ENCODE measurements at places on chromosomes 3 and 15.

DNA sequence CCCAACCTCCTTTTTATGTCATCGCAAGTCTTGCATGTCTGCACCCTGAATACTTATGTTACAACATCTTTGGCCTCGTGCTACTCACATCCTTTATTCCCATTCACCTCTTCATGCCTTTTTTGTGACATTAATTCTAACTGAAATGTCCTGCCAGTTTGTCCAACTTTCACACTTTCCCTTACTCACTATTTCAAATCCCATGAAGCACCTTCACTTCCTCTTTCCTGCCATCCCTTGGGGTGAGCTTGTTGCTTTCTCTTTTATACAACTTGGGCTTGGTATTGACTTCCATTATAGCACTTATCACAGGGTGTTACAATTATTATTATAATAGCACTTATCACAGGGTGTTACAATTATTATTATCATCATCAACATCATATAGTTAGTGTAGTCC is 496.3 kb downstream of the NLGN1 start:
- no peak for DNase-seq

DNA sequence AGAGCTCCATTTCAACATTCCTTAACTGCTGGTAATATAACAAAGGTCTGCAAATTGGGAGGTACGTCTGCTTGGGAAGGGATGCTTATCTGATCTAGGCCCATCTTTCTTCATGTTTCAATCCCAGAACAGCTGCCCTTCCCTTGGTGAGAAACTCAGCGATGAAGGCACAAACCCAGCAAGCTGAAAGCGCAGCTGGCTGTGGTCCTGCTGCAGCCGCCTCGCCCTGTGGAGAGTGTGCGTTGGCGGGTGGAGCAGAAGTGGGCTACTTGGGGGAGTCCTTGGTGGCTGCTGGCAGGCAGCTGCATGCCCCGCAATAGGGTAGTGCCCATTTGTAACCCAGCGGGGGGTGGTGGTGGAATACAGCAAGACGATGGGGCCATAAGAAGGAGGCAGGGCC is 160.6 kb upstream of the WNT5A start:
- no peak for DNase-seq

- no peak for DNase-seq
Observed at GRCh38 chr15:74933573-74933972, 4.3 kb downstream of the COX5A start.

DNA sequence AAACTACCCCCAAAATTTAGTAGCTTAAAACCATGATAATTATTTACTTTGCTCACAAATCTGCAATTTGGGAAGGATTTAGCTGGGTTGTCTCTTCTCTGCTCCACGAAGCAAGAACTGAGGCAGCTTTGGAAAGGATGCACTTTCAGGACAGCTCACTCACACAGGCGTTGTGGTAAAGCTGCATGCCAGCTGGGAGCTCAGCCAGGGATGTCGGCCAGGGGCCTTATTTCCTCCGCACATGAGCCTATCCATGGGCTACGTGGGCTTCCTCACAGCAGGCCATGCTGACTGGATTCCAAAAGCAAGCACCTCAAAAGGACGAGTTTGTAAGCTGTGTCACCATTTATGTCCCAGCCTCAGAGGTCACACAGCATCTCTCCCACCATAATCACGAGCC is 301.3 kb upstream of the IGF1R start:
- no peak for DNase-seq

GRCh38 chr3:71515636-71516365 is 67.7 kb downstream of the FOXP1 start:
- DNase-seq: no peak

- no peak for DNase-seq
Observed at GRCh38 chr3:178067721-178068120, 468.5 kb upstream of the KCNMB2 start.

DNA sequence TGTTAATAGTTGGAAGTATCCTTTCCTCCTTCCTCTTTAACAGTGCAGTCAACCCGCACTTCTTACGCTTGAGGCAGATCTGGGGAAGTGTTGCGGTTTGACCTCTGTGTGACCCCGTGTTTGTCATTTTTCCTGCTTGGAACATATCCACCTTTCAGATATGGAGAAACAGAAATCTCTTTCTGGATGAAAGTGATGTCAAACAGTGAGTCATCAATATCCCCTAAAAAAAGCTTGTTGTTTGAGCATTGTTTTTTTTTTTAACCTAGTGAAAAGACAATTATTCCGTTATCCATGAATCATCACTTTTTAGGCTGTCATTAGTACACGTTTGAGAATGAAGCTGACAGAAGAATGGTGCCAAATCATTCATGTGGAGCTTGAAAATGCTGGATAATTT is 293.7 kb downstream of the ARPP21 start:
- no peak for DNase-seq

DNA sequence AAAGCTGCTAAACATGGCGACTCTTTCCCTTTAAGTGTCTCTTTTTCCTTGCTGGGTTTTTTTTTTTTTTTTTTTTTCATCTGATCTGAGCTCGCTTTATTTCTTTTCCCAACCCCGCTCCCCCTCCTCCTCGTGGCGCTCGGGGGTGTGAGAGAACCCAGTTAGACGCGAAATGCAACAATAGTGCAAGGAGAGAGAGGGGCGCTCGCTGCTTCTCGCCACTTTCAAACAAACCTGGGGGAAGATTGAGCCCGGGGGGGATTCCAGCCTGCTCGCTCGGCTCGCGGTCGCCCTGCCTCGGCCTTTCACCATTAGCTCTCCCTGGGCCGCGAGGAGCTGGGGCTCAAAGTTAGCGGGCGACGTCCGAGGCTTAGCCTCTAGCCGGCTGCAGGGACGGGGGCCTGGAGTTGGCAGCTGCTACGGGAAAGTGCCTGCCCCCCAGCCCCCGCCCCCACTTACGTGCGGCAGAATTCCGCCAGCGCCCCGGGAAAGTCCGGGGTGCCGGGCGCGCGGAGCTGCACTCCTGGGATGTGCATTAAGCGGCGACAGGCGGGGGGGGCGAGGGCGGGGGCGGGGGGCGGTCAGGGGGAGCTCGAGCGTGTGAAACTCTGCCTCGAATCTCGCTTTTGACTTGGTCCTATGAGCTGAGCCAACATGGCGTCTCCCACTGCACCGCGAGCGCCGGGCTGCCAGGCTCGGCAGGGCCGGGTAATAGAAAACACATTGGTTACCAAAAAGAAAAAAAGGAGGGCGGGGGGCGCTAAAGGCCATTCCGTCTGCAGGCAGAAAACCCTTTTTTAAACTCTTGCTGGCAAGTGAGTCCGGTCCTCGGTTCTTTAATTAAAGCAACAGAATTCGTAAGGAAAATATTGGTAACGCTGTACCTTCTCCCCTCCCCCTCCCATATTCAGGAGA is 10.4 kb downstream of the NR2F2 start:
- DNase-seq: no peak

GRCh38 chr3:123467046-123467445 is 18.2 kb upstream of the ADCY5 start:
- no peak for DNase-seq

DNA sequence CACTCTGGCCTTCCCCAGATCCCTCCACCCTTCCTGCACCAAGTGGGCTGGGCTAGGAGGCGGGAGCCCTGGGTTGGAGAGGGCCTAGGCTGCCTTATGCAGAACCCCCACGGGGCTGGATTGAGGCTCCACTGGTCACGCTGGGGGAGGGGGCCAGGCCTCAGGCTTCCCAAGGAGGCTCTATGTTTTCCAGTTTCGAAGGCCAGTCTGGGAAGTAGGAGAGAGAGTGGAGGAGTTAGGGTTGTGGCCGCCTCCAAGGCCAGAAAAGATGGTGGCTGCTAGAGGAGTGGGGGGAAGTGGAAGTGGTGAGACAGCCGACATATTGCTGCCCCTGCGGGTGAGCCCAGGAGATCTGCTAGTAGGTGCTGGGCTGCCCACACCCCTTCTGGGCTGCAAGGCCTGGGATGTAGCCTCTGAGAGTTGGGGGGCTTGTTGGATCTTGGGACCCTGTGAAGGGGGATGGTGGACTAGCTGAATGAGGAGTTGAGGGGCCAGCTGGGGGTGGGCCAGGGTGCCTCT is 1.2 kb downstream of the GNAI2 start:
- no peak for DNase-seq

GRCh38 chr3:182855076-182855475 is 61.8 kb downstream of the ATP11B start:
- no peak for DNase-seq

DNA sequence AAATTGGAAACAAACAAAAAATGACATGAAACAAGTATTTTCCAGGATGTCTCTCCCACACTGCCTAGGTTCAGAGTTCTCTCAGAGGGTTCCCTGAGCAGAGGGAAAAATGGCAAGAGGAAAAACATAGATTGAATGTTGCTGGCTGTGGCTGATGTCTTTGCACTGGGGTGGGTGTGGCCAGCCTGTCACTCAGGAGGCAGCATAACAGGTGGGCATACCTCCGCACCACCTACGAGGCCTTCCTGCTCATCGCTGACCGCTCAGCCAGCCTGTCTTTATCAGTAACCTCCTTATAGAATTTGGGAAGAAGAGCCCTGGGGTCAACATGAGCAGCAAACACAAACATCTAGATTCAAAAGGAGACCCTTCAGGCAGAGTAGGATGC is 216.6 kb upstream of the UMPS start:
- no peak for DNase-seq

DNA sequence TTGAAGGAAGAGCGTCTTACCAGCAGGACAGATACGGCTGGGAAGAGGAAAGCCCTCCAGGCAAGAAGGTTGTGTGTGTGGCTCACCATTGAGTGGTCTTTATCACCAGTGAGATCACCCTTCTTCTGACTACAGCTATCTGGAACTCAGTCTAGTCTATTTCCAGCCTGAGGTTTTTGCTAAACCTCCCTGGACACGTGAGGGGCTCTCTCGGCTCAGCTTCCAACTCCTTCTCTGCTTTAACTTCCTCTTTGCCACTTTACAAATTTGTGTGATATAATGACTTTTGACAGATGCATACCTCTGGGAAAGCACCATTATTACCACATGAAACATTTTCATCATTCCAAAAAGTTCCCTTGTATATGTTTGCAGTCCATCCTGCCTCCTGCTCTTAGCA is 15.3 kb upstream of the ROPN1 start:
- no peak for DNase-seq

- DNase-seq: no peak
Observed at GRCh38 chr15:66982816-66983215, 82.6 kb upstream of the SMAD3 start.

- no peak for DNase-seq
Observed at GRCh38 chr3:137796993-137797392, 32.9 kb downstream of the SOX14 start.

DNA sequence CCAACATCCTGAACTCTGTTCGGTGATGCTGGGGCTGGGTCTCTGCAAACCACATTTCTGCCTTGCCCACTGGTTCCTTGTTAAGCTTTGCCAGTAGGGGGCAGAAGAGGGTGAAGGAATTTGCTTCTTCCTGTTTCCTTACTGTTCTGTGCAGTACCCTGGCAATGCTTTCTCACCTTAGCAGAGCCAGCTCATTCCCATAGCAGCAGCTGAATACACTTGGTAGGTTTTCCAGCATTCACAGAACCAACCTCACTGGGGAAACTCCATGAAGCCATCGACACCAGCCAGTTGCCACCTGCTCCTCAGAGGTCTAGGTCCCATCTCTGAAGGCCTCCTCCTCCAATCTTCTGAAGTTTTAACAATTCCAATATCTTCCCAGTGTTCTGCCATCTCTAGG is 308.4 kb downstream of the PDCD6IP start:
- DNase-seq: no peak

GRCh38 chr3:117587416-117587815 is 877.8 kb downstream of the TUSC7 start:
- no peak for DNase-seq

GRCh38 chr3:48084170-48084569 is 68.0 kb upstream of the MAP4 start:
- no peak for DNase-seq

GRCh38 chr3:64627471-64628321 is 60.1 kb downstream of the ADAMTS9 start:
- no peak for DNase-seq

GRCh38 chr15:38565287-38565670 is 665 bp upstream of the RASGRP1 start:
- no peak for DNase-seq

DNA sequence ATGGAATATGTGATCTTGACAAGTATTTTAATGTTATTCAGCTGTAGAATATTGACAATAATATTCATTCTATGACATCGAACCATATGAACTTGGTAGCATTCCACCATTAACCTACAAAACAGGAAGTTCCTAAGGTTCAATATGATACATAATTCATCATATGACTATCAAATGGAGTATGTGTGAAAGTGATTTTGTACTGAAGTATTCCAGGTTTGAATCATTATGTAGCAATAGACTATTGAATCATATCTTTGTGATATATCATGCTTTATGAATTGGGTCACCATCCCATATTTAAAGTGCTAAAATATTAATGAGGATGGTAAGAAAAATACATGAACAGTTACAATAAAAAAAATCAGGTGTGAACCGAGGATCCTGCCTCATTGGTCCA is 95.1 kb downstream of the TP63 start:
- no peak for DNase-seq

DNA sequence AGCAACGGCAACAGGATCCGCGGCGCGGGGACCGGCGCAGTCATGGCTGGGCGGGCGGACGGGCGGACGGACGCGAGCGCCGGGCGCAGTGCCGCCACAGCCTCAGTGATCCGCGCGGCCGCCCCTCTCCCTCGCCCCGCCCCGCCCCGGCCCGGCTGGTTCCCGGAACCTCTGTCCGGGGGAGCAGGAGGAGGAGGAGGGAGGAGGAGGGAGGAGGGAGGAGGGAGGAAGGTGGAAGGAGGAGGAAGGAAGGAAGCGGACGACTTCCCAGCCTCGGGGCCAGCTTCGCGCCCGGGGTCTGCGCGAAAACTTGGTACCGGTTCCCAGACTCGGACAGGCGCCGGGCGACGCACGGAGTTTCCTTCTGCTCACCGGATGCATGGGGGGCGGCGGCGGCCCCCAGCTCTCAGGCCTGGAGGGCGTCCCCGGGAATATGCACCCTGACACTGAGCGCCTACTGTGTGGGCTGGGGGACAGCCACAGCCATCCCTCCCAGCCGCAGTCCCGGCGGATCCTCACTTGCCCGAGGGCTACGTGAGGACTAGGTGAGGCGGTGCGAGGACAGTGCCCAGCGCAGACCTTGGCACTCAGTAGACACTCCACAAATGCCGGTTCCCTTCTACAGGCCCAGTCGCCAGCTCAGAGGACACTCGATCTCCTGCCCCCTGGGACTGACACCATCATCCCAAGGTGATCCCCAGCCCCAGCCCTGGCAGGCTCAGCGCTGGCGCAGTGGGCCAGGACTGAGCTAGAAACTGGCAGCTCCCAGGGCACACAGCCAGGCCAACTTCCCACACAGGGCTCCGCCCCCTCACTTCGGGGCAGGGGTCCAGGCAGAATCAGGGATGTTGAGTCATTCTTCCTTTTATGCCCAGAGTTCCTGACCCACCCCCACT is at the start of gene SHISA5:
SHISA5 (minus strand) TSS at position 124 of the 896 bp plus-strand sequence; CDS start at position 44, 80 bp downstream.
- peak; percentile 23 for DNase-seq

DNA sequence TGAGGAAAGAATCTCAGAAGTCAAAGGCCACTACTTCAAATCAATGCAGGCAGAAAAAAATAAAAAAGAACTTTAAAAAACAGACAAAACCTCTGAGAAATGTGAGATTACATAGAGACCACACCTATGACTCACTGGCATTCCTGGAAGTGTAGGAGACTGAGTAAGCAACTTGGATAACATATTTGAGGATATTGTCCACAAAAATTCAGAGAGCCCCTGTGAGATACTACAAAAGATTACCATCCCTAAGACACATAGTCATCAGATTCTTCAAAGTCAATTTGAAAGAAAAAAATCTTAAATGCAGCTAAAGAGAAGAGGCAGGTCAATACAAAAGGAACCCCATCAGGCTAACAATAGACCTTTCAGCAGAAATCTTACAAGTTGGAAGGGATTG is 887.3 kb downstream of the NTRK3 start:
- no peak for DNase-seq

GRCh38 chr3:48456456-48456855 is 9.9 kb downstream of the ATRIP start:
- no peak for DNase-seq
